Progenitor cell of endocrine pancreas (in vitro differentiated cells): ENCODE measurements at places on chromosomes 3 and 15.

DNA sequence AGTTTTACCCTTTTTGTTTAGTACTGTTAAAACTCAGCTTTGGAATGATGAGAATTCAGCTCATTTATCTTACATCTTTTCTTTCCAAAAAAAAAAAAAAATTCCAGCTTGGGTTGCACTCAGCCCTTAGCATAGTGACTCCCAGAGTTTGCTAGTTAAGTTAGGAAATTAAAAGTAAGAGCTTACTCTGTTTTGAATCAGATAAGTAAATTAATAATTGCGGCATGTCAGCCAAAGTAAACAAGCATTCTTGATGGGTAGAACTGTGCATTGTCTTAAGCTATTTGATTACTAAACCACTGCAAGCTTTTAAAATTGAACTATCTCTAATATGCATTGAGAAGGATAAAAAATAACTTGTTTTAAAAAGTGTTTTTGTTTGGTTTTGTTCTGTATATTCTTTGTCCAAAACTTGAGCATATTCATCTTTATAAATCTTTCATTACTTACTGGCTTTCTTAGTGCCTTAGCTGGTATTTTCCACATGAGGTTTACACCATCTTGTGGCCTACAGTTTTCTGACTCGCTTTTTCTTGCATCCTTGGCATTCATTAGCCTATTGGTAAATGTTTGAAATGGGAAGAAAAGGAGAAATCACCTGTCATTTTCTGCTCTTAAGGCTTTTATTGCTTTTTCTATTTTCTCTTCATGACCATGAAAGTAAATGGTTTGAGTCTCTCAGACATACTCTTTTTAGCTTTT, 107.6 kb downstream of the FILIP1L start:
- DNase-seq = no peak

GRCh38 chr15:85423256-85423655, 42.9 kb downstream of the AKAP13 start:
- DNase-seq = no peak

DNA sequence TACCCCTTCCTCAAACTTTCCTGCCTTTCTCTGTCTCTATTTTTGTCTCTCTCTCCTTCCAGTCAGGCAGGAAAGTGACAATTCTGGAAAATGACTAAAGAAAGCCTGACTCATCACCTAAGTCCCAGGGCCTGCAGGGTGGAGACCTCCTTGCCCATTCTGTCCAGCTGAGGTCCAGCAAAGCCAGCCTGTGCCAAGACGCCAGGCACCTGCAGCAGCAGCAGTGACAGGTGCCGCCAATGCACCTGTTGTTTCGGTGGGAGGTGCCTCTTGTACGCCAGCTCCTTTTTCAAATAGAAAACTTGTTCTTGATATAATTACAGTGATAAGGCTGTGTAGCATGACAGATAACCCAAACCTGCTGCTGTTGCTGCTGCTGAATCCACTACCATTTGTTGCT, 501.3 kb downstream of the NTRK3 start:
- no peak for DNase-seq

DNA sequence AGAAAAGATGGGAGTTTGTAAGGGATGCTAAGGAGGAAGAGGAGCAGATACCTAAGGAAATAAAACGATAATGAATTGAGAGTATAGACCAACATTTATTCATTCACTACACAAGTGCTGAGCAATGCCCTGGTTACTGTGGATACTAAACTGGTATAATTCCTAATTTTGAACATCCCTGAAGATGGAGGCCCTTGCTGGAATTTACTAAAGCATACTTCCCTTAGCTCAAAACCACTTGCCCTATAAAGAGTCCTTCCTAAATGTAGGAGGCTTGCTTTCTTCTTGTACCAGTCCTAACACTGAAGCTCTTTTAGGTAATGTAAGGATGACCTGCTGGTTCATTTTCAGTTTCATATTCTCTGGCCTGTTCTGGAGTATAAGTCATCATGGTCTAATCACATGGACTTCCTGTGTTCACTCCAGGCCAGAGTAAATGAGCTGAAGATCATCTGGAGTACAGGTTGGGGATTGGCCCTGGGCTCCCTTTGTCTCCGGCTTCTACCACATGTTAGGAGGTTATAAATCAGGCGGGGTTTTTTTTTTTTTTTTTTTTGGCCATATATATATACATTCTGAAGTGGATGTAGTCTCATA, 40.1 kb upstream of the MTMR10 start:
- DNase-seq = no peak

DNA sequence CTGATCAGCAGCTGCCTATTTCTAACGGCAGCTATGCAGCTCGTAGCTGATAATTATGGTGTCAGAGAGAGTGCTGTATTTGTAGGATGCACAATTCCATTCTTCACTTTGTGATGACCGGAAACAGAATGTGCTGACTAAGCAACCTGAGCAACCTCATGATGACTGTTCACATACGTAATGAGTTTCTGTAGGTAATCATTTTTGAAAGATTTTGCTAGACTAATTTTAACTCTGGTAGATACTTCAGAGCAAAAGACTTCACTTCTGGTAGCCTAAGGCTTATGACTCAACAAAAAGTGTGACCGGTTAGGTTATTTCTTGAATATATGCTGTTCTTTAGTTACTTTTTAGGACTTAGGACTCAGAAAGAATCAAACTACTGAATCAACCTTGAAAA, 567.7 kb downstream of the NAALADL2 start:
- DNase-seq = no peak

DNA sequence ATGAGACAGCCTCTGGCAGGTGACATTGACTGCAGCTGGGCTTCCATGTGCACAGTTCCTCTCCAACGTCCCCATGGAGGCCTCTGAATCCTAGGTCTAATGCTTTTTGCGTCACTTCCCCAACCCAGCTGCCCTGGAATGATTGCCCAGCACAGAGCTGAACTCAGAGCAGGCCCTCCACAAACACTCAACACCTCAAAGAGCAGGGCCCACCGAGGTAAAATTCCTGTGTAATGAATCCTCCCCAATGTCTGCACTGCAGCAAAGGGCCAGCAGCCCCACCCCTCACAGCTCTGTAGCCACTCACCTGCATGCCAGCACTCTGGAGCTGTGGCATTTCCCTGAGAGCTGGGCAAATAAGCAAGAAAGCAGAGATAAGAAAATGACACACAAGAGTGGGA, 42.6 kb upstream of the DUSP7 start:
- no peak for DNase-seq

DNA sequence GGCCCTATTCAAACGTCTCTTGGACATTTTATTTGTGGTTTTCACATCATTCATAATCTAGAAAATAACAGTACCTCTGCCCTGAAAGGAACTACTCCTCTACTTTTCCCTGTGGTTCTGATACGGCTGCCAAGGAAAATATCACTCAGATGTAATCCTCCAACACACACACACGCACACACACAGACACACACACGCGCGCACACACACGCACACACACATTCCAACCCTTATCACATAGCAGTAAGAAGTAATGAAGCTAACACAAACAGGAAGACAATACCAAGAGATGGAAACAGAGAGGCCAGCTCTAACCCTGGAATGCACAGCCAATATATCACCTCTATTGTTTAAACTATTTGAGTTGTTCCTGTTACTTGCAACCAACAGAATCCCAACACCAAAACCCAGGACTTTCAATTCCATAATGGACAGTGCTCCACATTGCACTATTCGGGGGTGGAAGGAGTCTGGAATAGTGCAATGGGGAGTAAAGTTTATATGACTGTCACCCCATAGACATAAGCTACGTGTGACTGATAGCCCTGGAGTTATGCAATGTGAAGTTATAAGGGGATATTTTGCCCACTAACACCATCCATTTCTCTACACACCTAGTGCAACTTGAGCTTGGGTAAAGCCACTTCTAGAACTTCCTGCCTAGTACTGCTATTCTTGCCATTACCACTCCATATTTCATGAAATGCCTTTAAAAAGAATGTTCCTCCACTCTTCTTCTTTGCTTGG, 71.3 kb upstream of the FNDC3B start:
- DNase-seq = no peak

DNA sequence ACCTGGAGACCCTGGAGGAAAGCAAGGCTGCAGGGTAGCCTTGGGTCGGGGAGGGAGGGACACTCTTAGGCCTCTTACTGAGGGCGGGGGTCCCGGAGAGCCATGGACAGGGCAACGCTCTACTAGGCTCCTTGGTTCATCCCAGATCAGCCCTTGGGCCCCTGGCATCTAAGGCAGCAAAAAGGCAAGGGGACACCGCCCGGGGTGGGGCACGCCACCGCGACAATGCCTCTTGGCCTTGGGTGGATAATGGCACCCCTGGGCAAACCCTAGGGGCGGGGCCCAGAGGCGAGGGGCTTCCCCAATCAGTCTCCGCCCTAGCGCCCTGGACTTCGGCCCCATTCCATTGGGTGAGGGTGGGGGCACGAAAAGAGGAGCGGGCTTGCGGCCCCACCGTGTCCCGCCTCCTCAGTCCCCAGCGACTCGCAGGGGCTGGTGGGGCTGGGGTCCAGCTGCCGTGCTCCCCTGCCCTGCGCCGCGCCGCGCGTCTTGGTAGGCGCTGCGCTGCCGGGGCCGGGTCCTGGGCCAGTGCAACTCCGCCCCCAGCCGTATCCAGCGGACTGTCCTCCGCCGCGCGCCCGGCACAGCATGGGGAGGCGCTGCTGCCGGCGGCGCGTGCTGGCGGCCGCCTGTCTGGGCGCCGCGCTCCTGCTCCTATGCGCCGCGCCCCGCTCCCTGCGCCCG, at the start of gene CHST13:
Gene CHST13, plus strand, starts transcription at position 411 of the 684 bp plus-strand sequence. Its CDS starts 178 bp downstream, at position 589.
- no peak for DNase-seq

DNA sequence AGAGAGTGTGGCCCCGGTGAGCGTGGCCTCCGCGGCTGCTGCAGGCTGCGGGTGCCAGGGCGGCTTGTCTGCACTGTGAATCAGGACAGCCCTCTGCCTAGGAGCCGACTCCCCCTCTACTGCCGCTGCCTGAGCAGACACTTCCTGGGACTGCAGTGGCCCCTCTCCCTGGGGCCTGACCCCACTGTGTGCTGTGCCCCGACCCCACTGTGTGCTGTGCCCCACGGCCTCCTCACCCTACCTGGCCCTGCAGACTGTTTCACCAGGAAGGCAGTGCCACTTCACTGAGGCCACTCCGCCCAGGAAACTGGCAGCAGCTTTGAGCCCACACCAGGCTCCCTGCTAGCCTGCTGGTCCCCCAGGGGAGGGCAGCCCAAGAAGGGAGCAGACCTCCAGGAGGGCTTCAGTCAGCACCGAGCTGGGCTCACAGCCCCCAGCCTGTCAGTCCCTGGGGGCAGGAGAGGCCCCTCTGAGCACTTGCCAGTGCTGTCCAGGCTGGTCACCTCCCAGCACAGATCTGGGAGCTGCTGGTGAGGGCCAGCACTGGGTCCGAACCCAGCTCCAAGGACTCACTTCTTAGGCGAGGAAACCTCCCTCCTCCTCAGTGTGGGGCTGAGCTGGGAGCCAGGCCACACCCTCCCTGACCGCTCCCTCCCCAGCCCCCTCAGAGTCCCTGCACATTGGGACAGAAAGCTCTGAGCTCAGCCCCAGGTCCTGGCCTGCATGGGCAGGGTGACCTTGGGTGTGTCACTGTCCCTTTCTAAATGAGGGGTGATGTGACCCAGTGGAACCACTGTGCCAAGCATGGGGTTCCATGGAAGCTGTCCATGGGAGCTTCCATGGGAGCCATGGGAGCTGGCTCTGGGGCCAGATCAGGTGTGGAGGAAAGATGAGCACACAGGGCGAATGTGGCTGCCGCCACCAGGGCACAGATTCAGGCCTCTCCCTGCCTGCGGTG, 56.8 kb downstream of the DNAJB8 start:
- no peak for DNase-seq

DNA sequence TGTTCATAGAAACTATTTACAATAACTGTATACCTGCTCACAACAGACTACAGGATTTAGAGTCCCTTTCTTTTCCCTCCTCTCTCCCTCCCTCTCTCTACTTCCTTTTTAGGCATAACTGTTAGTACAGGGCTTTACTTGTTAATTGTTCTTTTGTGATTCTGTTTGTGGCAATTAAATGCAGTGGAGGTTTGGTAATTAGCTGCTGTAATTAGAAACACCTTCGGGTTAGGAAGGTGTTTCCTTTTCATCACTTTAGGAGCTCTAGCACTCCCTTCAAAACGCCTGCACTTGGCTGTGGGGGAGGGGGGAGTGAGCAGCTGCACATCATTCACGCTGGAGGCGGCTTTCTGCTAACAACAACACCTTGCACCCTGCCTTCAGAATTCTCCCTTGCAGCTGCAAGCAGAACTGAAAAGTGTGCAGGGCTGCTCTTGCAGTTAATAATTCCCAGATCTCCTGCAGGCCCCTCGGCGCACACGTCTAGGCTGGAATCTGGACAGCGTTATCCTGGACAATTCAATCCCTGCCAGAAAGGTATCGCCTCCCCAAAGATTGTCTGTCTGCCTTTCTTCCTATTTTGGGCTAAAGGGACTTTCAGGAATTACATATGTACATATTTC, 242.6 kb upstream of the RGMA start:
- DNase-seq = peak; percentile 34

- no peak for DNase-seq
Measured at GRCh38 chr3:22819209-22819608, 383.9 kb upstream of the UBE2E2 start.

DNA sequence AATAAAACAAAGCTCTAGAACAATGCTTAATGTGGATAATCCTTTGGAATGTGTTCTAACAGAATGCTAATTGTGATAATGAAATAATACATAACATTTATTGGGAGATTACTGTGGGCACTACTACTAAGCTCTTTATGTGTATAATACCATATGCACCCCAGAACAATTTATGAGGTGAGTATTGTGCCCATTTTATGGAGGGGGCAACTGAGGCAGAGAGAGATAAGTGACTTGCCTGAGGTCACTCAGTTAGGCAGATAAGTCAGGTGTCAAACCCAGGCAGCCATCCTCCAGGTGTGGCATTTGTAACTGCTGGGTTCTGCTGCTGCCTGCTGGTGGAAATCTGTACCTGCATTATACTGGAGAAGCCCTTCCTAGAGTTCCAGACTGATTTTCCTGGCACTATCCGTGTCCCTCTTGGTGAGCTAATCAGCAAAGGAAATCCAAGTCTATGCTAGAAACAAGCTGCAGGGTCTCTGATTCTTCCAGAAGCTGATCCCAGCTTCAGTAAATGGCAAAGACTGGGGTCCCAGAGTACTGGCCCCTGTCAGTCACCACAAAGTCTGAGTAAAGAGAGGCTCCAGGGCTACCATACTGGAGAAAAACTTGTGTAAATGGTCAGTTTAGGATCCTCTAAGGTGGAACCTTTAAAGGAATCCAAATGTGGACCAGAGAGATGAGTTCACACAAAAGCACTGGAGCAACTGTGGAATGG, 22.6 kb upstream of the RBP1 start:
- DNase-seq = no peak

- DNase-seq = no peak
Measured at GRCh38 chr3:115831864-115832263, 208.6 kb downstream of the GAP43 start.
